Left cardiac atrium (tissue), 4 donors: ENCODE measurements at places on chromosomes 11 and 22. TPM values are rescaled to one million over a fixed set of nuclear protein-coding genes. Genes with fewer than 3 reads are reported as not detected.

DNA sequence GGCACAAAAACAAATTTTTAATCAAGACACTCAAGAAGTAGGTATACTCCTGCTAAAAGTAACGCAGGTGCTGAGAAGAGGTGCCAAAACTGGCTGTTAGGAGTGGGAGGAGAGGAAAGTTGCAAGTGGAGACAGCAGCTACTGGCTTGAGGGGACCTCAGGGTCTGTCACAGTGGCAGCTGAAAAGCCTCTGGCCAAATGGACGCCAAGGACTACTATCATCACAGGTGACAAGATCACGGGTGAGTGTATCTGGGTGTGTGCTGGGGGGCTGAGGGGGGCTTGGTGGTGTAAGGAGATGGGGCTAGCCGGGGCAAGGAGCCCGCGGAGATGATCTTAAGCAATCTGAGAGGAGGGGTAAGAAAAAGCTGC is 687 bp downstream of the ZNF202 start:
- no peak for DNase-seq

GRCh38 chr11:30488304-30488998 is 97.7 kb downstream of the MPPED2 start:
- no peak for DNase-seq

DNA sequence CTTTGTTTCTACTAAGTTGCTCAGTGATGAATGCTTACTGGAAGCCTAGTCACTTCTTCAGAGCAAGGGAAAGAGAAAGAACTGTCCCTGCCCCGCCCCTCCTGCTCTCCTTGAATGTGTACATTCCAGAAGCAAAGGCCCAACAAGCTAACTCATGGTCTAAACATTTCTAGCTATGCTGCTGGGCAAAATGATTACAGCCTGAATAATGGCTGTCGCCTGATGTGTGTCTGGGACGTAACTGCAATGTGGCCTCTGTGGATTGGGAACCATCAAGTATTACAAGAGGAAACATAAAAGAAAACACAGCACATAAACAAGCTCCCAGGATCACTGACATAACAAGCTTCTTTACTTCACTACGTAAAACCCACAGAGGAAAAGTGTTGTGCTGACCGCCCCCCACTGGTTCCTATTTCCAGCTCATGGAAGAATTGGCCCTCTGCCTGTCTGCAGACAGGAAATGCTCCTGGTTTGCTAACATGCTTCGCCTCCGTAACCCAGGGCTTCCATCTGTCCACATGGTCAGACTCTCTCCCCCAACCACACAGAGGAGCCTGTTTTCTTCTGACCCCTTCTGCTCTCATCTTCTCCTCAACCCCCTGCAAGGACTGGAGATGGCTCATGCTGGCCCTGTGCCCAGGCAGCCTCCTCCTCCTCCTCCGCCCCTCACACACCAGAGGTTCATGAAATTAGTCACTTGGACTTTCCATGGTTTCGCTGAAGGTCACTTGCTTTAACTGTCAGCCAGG is 187.2 kb downstream of the MAML2 start:
- DNase-seq = peak; percentile 82

DNA sequence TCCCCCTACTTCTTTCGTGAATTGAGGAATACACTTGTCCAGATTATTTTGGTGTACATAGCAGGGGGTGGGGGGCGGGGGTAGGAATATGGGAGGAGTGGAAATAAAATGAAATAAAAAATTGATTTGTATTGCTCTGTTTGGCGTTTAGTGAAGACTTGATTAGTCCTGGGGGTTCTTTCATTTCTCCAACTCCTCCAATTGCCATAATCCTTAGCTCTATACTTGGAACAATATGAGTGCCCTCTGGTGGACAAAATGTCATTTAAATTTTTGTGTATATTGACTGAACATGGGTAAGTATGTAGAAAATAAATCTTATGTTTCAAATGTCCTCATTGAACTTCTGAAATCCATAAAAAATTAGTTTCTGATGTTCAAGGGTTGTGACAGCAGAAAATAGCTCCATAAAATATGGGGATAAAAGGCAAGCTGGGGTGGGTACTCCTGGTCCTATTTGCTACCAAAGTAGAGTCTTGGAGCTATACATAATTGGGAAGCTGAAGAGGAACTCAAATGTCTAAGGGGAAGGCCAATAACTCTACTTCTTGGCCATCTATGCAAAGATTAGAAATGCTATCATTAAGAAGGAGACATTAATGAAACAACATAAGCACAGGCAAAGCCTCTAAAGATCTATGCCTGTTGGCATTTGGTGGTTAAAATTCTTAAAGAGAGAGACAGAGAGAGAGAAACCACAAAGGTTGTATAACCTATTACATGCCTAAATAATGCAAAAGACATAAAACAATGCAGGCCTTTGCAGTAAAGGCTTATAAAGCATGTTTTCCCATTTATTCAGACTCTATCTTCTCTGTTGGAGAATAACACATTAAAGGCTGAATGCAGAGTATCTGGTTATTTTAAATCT is 421.6 kb downstream of the METTL15 start:
- DNase-seq = no peak

GRCh38 chr22:27107824-27108223 is 450.4 kb downstream of the MIAT start:
- DNase-seq = peak; percentile 81

GRCh38 chr11:116276051-116277044 is 496.4 kb downstream of the BUD13 start:
- DNase-seq = peak; percentile 80

DNA sequence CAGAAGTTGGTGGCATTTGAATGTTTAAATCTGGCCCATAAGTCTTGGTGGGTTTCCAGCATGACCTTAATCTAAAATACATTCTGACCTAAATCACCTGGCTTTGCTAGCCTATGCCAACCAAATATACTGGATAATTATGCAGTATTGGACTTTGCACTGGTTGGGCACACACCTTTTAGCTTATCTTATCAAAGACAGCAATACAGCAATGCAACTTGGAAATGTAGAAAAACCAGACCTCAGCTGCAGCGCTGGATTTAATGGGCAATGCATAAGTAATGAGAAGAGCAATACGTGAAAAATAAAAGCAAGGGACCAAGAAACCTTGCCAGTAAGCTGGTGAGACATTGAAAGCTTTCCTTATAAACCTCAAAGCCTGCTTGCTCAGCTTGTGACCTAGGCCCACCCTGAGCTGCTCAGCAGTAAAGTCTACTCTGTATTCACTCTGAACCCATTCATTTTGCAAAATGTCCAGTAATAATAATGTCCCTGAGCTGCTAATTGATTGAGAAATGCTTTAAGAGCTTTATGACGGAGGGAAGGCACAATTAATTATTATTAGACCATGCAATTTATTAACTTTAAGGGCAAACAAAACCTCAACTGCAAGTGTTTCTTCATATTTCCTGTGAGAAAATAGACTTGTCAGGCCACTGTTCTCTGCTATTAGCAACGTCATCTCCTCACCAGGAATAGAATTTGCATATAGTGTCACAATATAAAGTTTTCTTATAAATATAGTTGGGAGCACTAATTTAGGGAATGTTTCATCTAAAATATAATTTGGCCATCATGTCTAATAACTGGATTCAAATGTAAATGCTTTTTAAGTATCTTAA is 49.4 kb upstream of the CEP295 start:
- no peak for DNase-seq

GRCh38 chr22:38110863-38111852 is 674 bp upstream of the BAIAP2L2 start:
- no peak for DNase-seq

The TMPRSS4 gene
- not detected for total RNA-seq

The MUC5AC gene
- not detected for total RNA-seq

The RIN1 gene
- 4.6 TPM for total RNA-seq

The RHOD gene
- 42.8 TPM for total RNA-seq

The ABCC8 gene
- total RNA-seq = 0.99 TPM

The MYOD1 gene
- not detected for total RNA-seq

The TRPC6 gene
- 0.56 TPM for total RNA-seq

The PGA5 gene
- total RNA-seq = 0.58 TPM

The OR52K2 gene
- total RNA-seq = not detected

The HEPHL1 gene
- not detected for total RNA-seq
